CD8-positive, alpha-beta memory T cell (primary cell): ENCODE measurements at places on chromosomes 12 and 14.

- no peaks in the 10 kb centered on the region for H3K27me3 ChIP-seq
- no peak overlapping the region for H3K4me3 ChIP-seq
- H3K4me1 ChIP-seq: no peaks in the 10 kb centered on the region
- H3K27ac ChIP-seq: no peak overlapping the region
- H3K36me3 ChIP-seq: no peaks in the 10 kb centered on the region
- DNase-seq: no peak
Measured at GRCh38 chr12:99810718-99811593, 163.4 kb downstream of the GARIN6 start.

- no peaks in the 10 kb centered on the region for H3K27me3 ChIP-seq
- H3K27ac ChIP-seq: no peak overlapping the region
- no peaks in the 10 kb centered on the region for H3K4me1 ChIP-seq
- no peak overlapping the region for H3K4me3 ChIP-seq
- no peaks in the 10 kb centered on the region for H3K36me3 ChIP-seq
- DNase-seq: no peak
Measured at GRCh38 chr14:36880276-36880675, 218.6 kb downstream of the PAX9 start.

DNA sequence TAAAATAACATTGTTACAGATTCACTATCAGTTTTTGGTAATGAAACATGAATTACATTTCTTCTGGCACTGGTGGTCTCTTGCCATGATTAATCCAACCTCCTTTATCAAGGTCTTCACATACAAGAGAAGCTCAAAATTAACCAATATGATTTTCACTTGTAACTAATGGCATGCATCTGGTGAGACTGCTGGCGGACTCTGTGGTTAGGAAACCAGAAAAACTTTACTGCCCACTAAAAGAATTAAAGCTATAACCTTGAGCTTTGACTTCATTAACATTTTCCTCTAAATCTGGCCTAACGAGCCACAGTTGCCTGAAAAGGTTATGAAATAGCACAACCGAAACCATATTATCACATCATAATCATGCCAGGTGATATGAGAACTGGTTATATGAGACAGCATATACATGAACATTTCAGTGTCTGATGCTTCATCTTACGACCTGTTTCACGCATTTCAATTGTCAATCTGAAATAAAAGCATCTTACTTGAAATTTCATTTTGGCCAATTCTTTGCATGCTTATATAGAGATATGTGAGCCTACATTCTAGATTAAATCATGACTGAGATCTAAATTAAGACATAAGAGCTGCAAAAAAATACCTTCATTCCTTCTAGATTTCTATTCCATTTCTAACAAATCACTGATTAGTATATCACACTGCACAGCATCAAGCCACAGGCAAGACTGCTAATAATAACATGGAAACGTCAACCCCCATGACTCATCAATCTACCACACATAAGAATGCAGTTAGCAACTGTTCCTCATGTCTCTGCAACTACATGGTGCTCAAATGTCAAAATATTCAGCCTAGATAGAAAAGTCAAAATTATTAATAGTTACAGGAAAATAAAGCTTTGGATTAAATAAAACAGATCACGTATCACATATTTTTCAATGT lies 89.3 kb downstream of the OSBPL8 start:
- H3K27me3 ChIP-seq: no peaks in the 10 kb centered on the region
- H3K4me3 ChIP-seq: no peak overlapping the region
- peaks cover 15% of the 10 kb centered on the region for H3K4me1 ChIP-seq
- H3K36me3 ChIP-seq: no peaks in the 10 kb centered on the region
- no peak overlapping the region for H3K27ac ChIP-seq
- DNase-seq: no peak

GRCh38 chr12:93563807-93564538 lies 8.5 kb upstream of the SOCS2 start:
- peaks cover under 1% of the 10 kb centered on the region for H3K4me1 ChIP-seq
- H3K36me3 ChIP-seq: no peaks in the 10 kb centered on the region
- no peak overlapping the region for H3K27ac ChIP-seq
- H3K27me3 ChIP-seq: no peaks in the 10 kb centered on the region
- H3K4me3 ChIP-seq: no peak overlapping the region

DNA sequence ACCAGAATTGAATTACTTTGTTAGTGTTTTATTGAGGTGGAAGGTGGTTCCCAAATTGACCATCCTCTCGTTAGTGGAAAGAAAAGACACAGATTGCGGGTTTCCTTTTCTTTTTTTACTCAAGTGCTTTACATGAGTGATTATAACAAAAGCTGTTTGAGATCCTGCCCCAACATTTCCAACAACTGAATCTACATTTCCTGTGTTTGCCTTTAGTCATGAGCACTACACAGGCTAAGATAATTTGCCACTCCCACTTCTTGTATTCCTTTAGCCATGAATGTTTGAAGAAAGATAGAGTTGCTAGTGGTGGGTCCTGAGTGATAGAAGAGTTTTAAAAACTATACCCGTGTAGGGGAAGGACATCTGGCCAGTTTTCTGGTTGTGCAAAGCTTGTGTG lies 16.0 kb downstream of the RERGL start:
- H3K36me3 ChIP-seq: no peaks in the 10 kb centered on the region
- no peak overlapping the region for H3K27ac ChIP-seq
- DNase-seq: no peak
- no peaks in the 10 kb centered on the region for H3K27me3 ChIP-seq
- no peak overlapping the region for H3K4me3 ChIP-seq
- no peaks in the 10 kb centered on the region for H3K4me1 ChIP-seq

DNA sequence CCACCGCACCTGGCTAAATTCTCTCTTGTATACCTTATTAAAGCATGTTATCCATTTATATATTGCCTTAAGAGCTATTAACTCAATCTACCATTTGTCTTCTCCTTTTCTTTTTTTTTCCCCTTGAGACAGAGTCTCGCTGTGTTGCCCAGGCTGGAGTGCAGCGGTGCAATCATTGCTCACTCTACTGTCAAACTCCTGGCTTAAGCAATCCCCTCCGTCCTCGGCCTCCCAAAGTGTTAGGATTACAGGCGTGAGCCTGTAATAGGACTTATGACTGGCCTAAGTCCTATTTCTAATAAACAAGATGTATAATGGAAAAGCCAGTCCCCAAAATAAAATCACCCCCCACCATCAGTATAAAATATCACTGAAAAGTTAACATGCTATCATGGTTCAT lies 14.4 kb downstream of the SNX6 start:
- H3K27ac ChIP-seq: no peak overlapping the region
- no peak overlapping the region for H3K4me3 ChIP-seq
- no peak for DNase-seq
- no peaks in the 10 kb centered on the region for H3K36me3 ChIP-seq
- no peaks in the 10 kb centered on the region for H3K27me3 ChIP-seq
- H3K4me1 ChIP-seq: peaks cover 21% of the 10 kb centered on the region

DNA sequence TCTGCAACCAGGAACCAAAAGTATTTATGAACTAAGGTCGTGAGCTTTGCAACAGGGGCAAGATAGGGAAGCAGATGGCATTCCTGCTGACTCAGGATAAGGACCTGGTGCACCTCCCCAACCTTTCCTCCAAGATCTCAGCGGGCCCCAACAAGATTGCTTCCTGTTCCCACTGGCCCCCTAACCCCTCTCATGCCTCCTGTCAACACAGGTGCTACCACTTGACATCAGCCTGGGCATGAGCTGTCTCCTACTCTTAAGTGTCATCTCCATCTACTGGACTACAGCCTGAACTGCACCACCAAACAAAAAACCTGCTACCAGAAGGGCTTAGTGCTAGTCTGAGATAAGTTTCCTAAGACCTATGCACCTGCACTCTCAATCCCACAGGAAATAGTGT lies 32.7 kb downstream of the MED6 start:
- H3K4me1 ChIP-seq: no peaks in the 10 kb centered on the region
- H3K36me3 ChIP-seq: no peaks in the 10 kb centered on the region
- H3K27ac ChIP-seq: no peak overlapping the region
- DNase-seq: no peak
- H3K27me3 ChIP-seq: no peaks in the 10 kb centered on the region

DNA sequence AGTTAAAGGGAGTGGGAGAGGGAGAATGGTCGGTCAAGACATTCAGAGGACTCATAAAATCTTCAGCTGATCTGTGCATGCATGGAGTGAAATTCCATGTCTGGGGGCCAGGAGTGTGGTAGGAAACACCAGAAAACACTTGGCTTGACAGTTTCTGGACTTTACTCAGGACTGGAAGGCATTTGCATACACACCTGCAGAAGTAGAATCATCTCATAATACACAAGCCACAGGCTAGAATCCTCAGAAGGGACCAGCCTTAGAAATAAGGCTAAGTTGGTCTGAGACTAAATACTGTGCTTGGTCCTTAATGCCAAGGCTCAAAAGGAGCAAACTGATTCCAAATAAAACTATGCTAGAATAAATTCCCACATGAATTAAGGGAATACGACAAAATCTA lies 328.1 kb upstream of the KITLG start:
- no peak for DNase-seq
- no peaks in the 10 kb centered on the region for H3K4me1 ChIP-seq
- H3K4me3 ChIP-seq: no peak overlapping the region
- no peaks in the 10 kb centered on the region for H3K36me3 ChIP-seq
- H3K27me3 ChIP-seq: no peaks in the 10 kb centered on the region
